Adrenal gland (tissue), 19 donors: ENCODE measurements at places on chromosomes 3 and 15.
A peak's percentile ranks its signal among the peaks of the same experiment; 100 is the strongest.

- no peak overlapping the region for H3K4me3 ChIP-seq
- no peaks in the 10 kb centered on the region for H3K36me3 ChIP-seq
- DNase-seq, result no peak
Measured at GRCh38 chr15:82393671-82394070, 35.9 kb upstream of the GOLGA6L9 start.

GRCh38 chr15:58967479-58967878, 20.0 kb upstream of the RNF111 start:
- no peak overlapping the region for H3K27ac ChIP-seq
- no peak overlapping the region for H3K4me3 ChIP-seq
- no peaks in the 10 kb centered on the region for H3K4me1 ChIP-seq
- no peak for DNase-seq
- no peaks in the 10 kb centered on the region for H3K36me3 ChIP-seq

DNA sequence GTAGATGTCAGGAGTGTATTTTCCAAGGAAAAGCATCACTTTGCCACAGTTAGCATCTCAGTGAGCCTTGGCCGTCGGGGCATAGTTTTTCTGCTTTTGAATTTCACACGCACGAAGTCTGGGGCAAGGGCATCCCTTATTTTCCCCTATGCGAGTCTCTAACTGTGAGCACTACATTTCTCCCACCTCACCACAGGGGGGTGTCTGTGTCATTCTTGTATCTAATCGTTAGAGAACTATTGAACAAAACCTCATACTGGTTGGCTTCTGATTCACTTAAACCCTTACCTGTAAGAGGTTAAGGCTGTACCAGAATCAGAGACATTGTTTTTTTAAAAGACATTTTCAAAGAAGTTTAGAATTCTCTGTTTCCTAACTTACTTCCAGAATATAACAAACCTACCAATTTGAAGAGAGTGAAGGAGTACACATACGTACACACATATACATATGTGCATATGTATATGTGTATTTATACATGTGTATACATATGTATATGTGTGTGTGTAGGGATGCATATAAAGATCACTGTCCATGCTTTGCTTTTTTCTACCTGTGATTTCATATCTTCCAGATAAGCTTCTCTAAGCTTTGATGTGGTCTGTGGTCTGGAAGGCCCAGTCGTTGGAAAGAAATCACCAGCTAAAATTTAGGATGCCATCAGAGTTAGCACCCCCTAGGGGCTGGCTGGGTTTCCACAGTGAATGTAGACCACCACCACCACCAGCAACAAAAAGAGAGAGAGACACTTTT, 49.4 kb downstream of the MYZAP start:
- peaks cover under 1% of the 10 kb centered on the region for H3K4me1 ChIP-seq
- no peaks in the 10 kb centered on the region for H3K36me3 ChIP-seq
- H3K27ac ChIP-seq, result no peak overlapping the region
- DNase-seq, result peak; percentile 27

- H3K27ac ChIP-seq, result no peak overlapping the region
- H3K4me1 ChIP-seq, result peaks cover 5% of the 10 kb centered on the region
- no peaks in the 10 kb centered on the region for H3K36me3 ChIP-seq
- H3K27me3 ChIP-seq, result no peaks in the 10 kb centered on the region
- no peak overlapping the region for H3K4me3 ChIP-seq
Measured at GRCh38 chr3:184808021-184808420, 3.9 kb upstream of the VPS8 start.

DNA sequence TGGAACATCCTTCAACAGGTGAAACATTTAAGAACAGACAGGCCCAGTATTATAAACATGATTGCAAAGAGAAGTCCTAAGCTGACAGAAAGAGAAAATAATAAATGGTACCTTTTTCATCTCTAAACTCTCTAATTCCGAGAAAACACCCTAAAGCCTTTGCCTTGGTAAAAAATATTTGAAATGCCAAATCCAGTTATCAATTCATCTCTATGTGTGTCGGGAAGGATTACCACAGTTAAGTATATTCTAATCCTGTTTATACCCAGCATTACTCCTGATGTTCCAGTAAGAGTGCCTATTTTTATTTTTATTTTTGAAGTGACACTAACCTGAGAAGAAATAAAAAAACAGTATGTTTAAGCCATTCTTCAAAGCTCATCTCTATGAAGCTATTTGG, 219.3 kb upstream of the NANOGP8 start:
- H3K36me3 ChIP-seq, result no peaks in the 10 kb centered on the region
- no peak for DNase-seq
- H3K27ac ChIP-seq, result no peak overlapping the region
- no peaks in the 10 kb centered on the region for H3K4me1 ChIP-seq
- no peaks in the 10 kb centered on the region for H3K27me3 ChIP-seq

DNA sequence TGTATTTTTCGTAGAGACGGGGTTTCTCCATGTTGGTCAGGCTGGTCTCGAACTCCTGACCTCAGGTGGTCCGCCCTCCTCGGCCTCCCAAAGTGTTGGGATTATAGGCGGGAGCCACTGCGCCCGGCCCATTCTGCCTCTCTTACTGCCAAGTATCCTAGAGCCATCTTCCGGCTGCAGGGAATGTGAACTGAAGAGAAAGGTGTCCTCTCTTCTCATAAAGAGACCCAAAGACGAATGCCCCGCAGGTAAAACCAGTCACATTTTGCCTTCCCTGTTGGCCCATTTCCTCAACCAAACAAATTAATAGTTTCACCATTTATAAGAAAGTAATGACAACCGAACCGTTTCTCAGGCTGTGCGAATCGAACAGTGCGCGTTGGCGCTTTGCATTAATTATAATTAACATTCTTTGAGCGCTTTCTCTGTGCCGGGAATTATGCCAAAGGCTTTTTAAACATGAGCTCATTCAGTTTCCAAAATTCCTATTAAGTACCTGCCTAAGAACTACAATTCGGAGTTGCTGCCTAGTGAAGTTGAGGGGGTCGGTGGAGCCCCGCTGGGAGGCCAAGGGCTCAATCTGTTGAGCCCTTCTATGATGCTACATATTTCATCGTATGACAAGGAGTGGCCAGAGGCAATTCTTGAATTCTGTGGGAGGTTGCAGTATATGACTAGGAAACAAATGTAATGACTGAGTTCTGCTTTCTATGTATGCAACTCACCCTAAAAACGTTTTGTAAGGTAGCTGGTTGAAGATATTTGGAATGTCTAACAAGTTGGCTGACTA, 819 bp upstream of the RPL24 start:
- H3K4me3 ChIP-seq, result peak overlapping the region; percentile 76
- DNase-seq, result peak; percentile 27
- H3K4me1 ChIP-seq, result peaks cover 15% of the 10 kb centered on the region
- H3K27me3 ChIP-seq, result no peaks in the 10 kb centered on the region
- peak overlapping the region; percentile 95 for H3K27ac ChIP-seq
- H3K36me3 ChIP-seq, result peaks cover 33% of the 10 kb centered on the region

- H3K27me3 ChIP-seq, result no peaks in the 10 kb centered on the region
- no peak overlapping the region for H3K4me3 ChIP-seq
- H3K27ac ChIP-seq, result no peak overlapping the region
- H3K4me1 ChIP-seq, result no peaks in the 10 kb centered on the region
Measured at GRCh38 chr3:5212628-5213573, 25.4 kb downstream of the EDEM1 start.

GRCh38 chr3:14117468-14118399, 6.9 kb downstream of the CHCHD4 start:
- H3K27me3 ChIP-seq, result no peaks in the 10 kb centered on the region
- DNase-seq, result no peak
- H3K36me3 ChIP-seq, result no peaks in the 10 kb centered on the region
- H3K27ac ChIP-seq, result no peak overlapping the region
- no peak overlapping the region for H3K4me3 ChIP-seq

DNA sequence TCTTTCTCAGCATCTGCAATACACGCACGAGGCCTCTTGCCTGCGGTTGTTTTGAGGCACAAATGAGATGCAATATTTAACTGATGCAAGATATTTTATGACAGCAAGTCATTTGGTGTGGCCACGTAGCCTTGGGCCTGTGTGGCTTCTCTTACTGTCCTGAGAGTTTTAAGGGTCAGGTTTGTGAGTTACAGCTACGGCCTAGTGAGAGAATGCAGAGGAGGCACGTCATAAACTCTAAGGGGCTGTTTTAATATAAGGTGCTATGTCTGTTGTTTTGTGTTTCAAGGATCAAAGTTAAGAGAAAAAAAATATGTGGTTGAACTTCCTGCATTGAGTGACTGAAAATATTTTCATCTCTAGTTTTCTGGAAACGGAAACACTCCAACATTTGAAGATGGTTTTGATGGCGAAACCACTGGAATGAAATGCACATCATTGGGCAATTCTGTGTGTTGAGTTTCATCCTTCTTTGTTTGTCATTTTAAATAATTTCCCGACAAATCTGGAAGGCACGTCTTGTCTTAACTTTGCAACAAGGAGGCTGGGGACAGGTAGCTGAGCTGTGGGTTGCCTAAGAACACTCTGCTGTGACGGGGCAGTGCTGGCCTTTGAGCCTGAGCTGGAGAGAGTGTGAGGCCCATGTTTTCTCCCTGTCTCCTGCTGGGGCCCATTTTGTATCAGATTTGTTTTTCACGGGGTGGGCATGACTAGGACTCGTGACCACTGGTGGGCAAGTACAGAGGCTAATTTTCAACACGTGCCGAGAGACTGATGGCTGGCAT, 5.1 kb downstream of the APBA2 start:
- no peak overlapping the region for H3K27ac ChIP-seq
- no peaks in the 10 kb centered on the region for H3K36me3 ChIP-seq
- no peaks in the 10 kb centered on the region for H3K4me1 ChIP-seq
- no peak overlapping the region for H3K4me3 ChIP-seq
